ENCODE measurements at places on chromosomes 2 and 18. TPM values are rescaled to one million over a fixed set of nuclear protein-coding genes. Genes with fewer than 3 reads are reported as not detected.

DNA sequence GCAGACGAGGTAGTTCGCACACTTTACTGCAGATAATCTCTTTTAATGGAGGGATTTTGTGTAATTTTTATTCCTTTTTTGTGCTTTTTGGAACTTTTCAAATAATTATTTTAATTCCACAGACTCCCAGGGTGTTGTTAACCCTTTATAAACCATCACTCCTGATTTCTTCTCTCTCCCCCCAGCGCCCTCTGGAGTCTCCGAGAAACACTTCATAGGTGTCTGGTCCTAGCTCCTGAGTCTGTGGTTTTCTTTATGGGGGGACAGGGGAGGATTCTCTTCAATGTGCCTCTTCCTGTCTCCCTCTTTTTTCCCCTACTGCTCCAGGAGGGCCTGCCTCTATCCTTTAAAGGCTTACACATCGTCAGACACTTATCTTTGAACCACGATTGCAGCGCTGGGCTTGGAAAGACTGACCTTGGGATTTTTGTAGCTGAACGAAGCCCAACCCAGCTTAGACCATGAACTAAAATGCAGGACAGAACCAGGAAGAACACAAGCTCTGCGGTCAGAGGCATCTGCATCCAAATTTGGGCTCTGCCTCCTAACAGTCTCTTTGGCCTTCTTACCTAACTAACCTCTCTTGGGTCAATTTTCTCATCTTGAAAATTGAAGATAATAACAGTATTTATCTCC lies 7.1 kb upstream of the PKDCC start:
- no peaks in the 10 kb centered on the region for H3K36me3 ChIP-seq
- no peaks in the 10 kb centered on the region for H3K27me3 ChIP-seq
- DNase-seq, result peak; percentile 53

- H3K27ac ChIP-seq, result no peak overlapping the region
- H3K4me1 ChIP-seq, result no peaks in the 10 kb centered on the region
- H3K4me3 ChIP-seq, result no peak overlapping the region
- H3K27me3 ChIP-seq, result no peaks in the 10 kb centered on the region
Observed at GRCh38 chr2:85497944-85498630, 40.9 kb upstream of the MAT2A start.

GRCh38 chr2:88659538-88659915 lies 31.9 kb upstream of the RPIA start:
- H3K36me3 ChIP-seq, result no peaks in the 10 kb centered on the region
- no peaks in the 10 kb centered on the region for H3K4me1 ChIP-seq
- no peak overlapping the region for H3K27ac ChIP-seq
- H3K4me3 ChIP-seq, result no peak overlapping the region

GRCh38 chr18:2466978-2467377 lies 104.3 kb downstream of the METTL4 start:
- H3K4me1 ChIP-seq, result no peaks in the 10 kb centered on the region
- no peak overlapping the region for H3K27ac ChIP-seq
- no peaks in the 10 kb centered on the region for H3K36me3 ChIP-seq
- H3K4me3 ChIP-seq, result no peak overlapping the region

GRCh38 chr2:78757191-78757590 lies 268.3 kb upstream of the REG3G start:
- DNase-seq, result no peak
- H3K4me1 ChIP-seq, result no peaks in the 10 kb centered on the region
- H3K27me3 ChIP-seq, result no peaks in the 10 kb centered on the region
- H3K4me3 ChIP-seq, result no peak overlapping the region
- no peaks in the 10 kb centered on the region for H3K36me3 ChIP-seq

GRCh38 chr18:9017167-9017904 lies 85.2 kb upstream of the NDUFV2 start:
- DNase-seq, result peak; percentile 72
- H3K4me1 ChIP-seq, result peaks cover 3% of the 10 kb centered on the region
- no peaks in the 10 kb centered on the region for H3K27me3 ChIP-seq

- no peak overlapping the region for H3K4me3 ChIP-seq
- no peaks in the 10 kb centered on the region for H3K27me3 ChIP-seq
- H3K4me1 ChIP-seq, result peaks cover 8% of the 10 kb centered on the region
- no peaks in the 10 kb centered on the region for H3K36me3 ChIP-seq
Observed at GRCh38 chr18:61829108-61829507, 63.7 kb downstream of the RNF152 start.

DNA sequence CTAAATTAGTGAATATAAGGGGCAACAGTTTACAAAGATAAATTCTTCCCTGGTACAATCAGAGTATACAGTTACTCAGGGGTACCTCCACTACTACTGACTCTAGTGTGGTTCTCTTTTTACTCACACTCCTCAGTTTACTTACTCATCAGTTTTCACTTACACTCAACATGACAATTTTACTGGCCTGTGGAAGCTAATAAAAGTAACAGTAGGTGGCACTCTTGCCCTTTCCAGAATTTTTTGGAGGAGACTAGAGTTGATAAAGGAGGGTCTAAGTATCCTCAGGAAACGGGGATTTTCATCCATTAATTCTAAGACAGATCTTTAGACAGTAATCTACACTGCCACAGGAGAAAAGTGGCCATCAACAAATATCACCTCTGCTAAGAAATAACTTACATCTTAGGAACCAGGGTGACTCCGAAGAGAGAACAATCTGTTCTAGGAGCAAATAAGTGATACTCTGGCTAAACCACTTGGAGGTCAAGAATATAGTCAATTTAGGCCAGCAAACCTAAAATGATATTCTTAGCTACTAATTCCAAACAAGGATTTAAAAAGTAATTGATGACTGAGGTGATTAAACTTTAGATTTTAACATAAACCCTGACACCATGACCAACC lies 61.3 kb downstream of the ATL2 start:
- H3K4me1 ChIP-seq, result no peaks in the 10 kb centered on the region
- peaks cover 22% of the 10 kb centered on the region for H3K36me3 ChIP-seq
- peak; percentile 54 for DNase-seq

- no peaks in the 10 kb centered on the region for H3K27me3 ChIP-seq
- H3K36me3 ChIP-seq, result no peaks in the 10 kb centered on the region
- H3K4me3 ChIP-seq, result no peak overlapping the region
- no peak for DNase-seq
Observed at GRCh38 chr18:10081492-10081891, 167.7 kb downstream of the VAPA start.

DNA sequence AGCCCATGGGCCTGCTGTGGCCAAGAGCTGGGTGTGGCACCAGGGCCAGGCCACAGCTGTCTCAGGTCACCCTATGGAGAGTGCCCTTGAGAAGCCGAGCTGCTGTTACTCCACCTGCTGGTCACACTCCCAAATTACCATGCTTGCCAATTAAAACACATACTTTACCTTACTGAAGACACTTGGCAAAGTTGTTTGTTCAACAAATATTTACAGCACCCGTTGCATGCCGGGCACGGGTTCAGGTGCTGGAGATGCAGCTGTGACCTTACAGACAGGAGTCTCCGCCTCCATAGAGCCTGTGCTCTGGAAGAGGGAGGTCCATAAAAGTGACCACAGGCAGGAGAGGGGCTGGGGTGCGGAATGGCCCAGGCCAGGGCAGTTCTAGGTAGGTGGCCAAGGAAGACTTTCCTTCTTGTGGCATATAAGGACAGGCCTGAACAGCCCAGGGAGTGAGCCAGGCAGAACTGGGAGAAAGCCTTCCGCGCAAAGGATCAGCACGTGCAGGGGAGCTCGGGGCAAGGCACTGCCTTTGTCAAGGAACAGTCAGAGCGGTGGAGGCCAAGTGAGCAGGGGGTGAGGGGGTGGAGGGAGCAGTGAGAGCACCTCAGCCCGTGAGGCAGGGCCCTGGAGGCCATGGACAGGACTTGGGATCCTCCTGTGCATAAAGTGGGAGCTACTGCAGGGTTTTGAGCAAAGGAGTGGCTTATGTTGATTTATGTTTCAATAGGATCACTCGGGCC lies 23.6 kb upstream of the RBM44 start:
- peak; percentile 69 for DNase-seq
- no peaks in the 10 kb centered on the region for H3K36me3 ChIP-seq
- H3K27me3 ChIP-seq, result no peaks in the 10 kb centered on the region

DNA sequence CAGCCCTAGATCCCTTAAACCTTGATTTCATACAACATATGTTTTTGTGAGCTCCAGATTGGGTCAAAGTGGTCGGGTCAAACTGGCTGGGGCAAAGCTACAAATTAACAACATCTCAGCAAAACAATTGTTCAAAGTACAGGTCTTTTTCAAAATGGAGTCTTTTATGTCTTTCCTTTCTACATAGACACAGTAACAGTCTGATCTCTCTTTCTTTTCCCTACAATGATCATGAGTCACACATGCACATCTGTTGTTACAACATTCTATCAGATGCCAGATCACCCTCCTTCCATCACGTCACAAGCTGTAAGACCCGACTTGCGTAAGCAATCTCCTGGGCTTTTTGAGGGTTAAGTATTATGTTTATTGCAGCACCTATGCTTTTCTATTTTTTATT lies 55.1 kb downstream of the RHOB start:
- no peak for DNase-seq
- no peak overlapping the region for H3K27ac ChIP-seq
- H3K27me3 ChIP-seq, result peaks cover 6% of the 10 kb centered on the region
- peaks cover 5% of the 10 kb centered on the region for H3K4me1 ChIP-seq

GRCh38 chr2:60351802-60352201 lies 201.7 kb downstream of the BCL11A start:
- no peaks in the 10 kb centered on the region for H3K27me3 ChIP-seq
- no peak for DNase-seq
- H3K4me1 ChIP-seq, result peaks cover 19% of the 10 kb centered on the region
- no peak overlapping the region for H3K4me3 ChIP-seq

- DNase-seq, result peak; percentile 14
- no peak overlapping the region for H3K4me3 ChIP-seq
- H3K36me3 ChIP-seq, result no peaks in the 10 kb centered on the region
- peaks cover 3% of the 10 kb centered on the region for H3K4me1 ChIP-seq
- H3K27me3 ChIP-seq, result no peaks in the 10 kb centered on the region
Observed at GRCh38 chr2:60976256-60976850, 41.2 kb upstream of the PEX13 start.

- H3K36me3 ChIP-seq, result no peaks in the 10 kb centered on the region
- H3K4me3 ChIP-seq, result no peak overlapping the region
- no peak overlapping the region for H3K27ac ChIP-seq
- no peaks in the 10 kb centered on the region for H3K27me3 ChIP-seq
- peaks cover 21% of the 10 kb centered on the region for H3K4me1 ChIP-seq
Observed at GRCh38 chr2:200472853-200473464, 36.9 kb downstream of the KCTD18 start.

DNA sequence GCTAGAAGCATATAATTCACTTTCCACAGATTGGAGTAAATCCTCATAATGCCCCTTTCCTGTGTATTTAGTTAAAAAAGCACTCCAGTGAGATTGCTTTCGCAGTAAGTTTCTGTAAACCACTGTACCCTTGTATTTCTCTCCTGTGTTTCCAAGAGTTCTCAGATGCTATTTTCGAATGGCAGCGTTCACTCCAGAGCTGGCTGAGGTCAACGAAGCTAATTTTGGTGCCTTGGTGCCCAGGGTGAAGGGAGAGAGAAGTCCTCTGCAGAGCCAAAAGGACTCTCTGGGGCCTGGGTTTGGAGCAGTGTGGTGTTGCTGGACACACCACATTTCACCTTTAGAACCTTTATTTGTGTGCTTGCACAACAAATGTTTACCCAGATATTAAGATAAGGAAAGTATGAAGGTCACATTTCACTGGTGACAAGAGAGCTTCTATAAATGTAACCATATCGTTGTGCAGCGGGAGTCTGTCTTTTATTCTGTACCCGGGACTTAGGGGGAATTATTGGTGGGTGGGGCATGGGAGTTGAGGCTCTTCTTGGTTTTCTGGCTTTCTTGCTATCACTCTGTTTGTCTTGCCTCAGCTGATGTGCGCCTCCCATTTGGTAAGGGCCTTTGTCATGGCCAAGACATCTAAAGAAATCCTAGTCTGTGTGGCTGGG lies 9.9 kb downstream of the EPAS1 start:
- peaks cover 15% of the 10 kb centered on the region for H3K27me3 ChIP-seq
- H3K36me3 ChIP-seq, result no peaks in the 10 kb centered on the region
- no peaks in the 10 kb centered on the region for H3K4me1 ChIP-seq
- no peak for DNase-seq
- no peak overlapping the region for H3K4me3 ChIP-seq

DNA sequence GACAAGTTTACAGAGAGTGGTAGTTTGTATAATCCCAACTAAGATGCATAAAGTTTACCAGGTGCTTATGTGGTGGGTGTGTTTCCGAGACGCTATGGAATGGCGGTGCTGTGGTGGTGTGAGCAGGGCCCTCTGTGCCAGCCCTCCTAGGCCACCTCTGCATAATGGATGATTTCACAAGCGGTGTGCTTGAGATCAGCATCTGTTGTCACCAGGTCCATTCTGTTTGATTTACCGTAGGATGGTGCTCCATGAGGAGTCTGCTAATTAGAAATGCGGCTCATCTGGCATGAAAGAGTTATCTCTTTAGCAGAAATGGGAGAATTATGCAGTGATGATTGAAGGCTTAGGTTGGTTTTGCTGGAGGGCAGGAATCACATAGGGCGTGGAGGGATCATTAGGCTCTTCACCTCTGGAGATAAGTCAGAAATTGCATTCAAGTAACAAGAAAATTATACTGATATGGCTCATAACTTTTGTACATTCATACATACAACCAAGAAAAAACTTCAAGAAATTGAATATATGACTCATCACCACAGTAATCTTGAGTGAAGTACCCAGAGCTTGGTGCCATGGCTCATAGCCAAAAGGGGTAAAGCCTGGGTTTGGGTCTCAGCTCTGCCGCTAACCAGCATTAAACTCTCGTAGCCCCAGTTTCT lies 41.4 kb downstream of the CRIM1 start:
- H3K27ac ChIP-seq, result no peak overlapping the region
- H3K4me3 ChIP-seq, result no peak overlapping the region
- no peaks in the 10 kb centered on the region for H3K27me3 ChIP-seq
- no peak for DNase-seq
- peaks cover 8% of the 10 kb centered on the region for H3K4me1 ChIP-seq
- no peaks in the 10 kb centered on the region for H3K36me3 ChIP-seq

GRCh38 chr2:16861530-16861929 lies 195.9 kb upstream of the CYRIA start:
- no peak for DNase-seq
- H3K36me3 ChIP-seq, result no peaks in the 10 kb centered on the region
- no peak overlapping the region for H3K4me3 ChIP-seq
- no peaks in the 10 kb centered on the region for H3K27me3 ChIP-seq
- no peak overlapping the region for H3K27ac ChIP-seq
- no peaks in the 10 kb centered on the region for H3K4me1 ChIP-seq

Gene PLCL1
- total RNA-seq, result 0.41 TPM

Gene PFN4
- 0.43 TPM for total RNA-seq

Gene OBSL1
- total RNA-seq, result 111 TPM

Gene EML6
- total RNA-seq, result 1.6 TPM

Gene NLRC4
- not detected for total RNA-seq

Gene ADAM23
- 17.2 TPM for total RNA-seq

All from neural progenitor cell (in vitro differentiated cells).